ENCODE measurements at places on chromosomes 3 and 15. TPM values are rescaled to one million over a fixed set of nuclear protein-coding genes. Genes with fewer than 3 reads are reported as not detected.

The ABHD5 gene
- polyA plus RNA-seq, result 15.7 TPM

The TTC21A gene
- 1.3 TPM for polyA plus RNA-seq

The CCRL2 gene
- polyA plus RNA-seq, result 2.2 TPM

The GASK1A gene
- polyA plus RNA-seq, result not detected

The GPR27 gene
- 0.30 TPM for polyA plus RNA-seq

The TGM4 gene
- polyA plus RNA-seq, result 0.14 TPM

The POPDC2 gene
- 2.5 TPM for polyA plus RNA-seq

The CCDC39 gene
- polyA plus RNA-seq, result not detected

The CDCP1 gene
- polyA plus RNA-seq, result 2.5 TPM

The GOLGA8S gene
- polyA plus RNA-seq, result not detected

The FANCD2OS gene
- not detected for polyA plus RNA-seq

The BCHE gene
- polyA plus RNA-seq, result not detected

The LRRIQ4 gene
- not detected for polyA plus RNA-seq

GRCh38 chr3:108018552-108018951, 72.3 kb downstream of the CD47 start:
- DNase-seq, result no peak

GRCh38 chr15:93520206-93520605, 431.2 kb upstream of the RGMA start:
- DNase-seq, result no peak

GRCh38 chr3:185316740-185317412, 46.1 kb upstream of the MAP3K13 start:
- no peak for DNase-seq

DNA sequence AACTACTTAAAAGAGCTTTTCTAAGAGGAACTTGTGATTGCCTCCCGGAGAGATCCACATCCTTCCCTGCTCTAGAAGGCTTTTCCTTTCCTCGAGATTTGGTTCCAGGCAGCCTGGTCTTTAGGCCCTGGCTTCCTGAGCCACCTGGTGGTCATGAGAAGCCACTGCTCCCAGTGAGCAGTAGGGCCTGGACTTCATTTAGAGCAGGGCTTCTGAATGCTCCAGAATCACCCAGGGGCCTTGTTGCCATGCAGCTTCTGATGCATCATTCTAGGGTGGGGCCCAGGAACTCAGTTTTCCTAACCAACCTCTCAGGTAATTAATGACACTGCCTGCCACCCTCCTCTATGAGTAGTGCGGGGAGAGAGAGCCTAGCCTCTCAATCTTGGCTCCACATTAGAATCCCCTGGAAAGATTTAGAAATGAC, 29.6 kb downstream of the PSMD6 start:
- DNase-seq, result peak; percentile 67

DNA sequence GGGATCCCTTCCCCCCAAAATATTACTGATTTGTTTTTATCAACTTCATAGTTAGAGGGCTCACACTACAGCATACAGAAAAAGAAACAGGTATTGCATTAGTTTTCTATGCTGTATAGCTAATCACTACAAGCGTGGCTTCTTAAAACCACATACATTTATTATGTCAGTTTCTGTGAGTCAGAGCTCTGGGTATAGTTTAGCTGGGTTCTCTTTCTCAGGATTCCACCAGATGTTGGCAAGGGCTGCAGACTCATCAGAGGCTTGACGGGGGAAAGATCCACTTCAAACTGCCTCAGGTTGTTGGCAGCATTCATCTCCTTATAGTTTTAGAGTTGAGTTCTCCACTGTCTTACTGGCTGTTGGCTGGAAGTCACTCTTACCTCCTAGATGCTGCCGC, 328.0 kb downstream of the NLGN1 start:
- no peak for DNase-seq

- DNase-seq, result no peak
These were observed 17.8 kb downstream of the RUBCN start for GRCh38 chr3:197718891-197719290.

GRCh38 chr3:58900386-58900785, 149.4 kb downstream of the CFAP20DC start:
- DNase-seq, result no peak

GRCh38 chr3:115804713-115805119, 181.4 kb downstream of the GAP43 start:
- DNase-seq, result no peak

GRCh38 chr15:28901987-28902745, 16.4 kb downstream of the APBA2 start:
- no peak for DNase-seq

- no peak for DNase-seq
These were observed 103.0 kb downstream of the ETFA start for GRCh38 chr15:76208084-76208785.

DNA sequence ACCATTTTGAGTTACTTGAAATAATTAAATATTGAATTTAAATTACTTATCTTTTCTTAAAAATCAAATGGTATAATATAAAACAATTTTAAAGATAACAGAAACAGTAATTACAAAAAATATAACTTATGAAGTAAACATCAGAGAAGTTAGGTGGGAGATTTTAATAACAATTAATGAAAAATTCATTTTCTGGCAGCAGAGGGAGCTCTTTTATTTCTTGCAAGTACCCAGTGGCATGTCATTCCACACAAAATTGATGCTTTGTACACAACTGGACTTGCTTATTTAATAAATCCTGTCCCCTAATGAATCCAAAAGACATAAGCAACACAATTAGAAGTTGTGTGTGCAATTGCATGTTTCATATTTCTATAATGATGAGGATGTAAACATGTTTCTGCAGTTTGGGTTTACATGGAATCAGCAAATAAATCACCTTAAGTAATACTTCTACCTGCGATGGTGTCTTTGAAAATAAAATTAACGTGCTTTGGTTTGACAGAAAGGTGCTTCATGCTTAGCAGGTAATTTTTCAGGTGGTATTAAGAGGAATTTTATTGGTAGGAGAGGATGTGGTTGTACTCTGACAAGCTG, 861.3 kb downstream of the ZPLD1 start:
- no peak for DNase-seq

DNA sequence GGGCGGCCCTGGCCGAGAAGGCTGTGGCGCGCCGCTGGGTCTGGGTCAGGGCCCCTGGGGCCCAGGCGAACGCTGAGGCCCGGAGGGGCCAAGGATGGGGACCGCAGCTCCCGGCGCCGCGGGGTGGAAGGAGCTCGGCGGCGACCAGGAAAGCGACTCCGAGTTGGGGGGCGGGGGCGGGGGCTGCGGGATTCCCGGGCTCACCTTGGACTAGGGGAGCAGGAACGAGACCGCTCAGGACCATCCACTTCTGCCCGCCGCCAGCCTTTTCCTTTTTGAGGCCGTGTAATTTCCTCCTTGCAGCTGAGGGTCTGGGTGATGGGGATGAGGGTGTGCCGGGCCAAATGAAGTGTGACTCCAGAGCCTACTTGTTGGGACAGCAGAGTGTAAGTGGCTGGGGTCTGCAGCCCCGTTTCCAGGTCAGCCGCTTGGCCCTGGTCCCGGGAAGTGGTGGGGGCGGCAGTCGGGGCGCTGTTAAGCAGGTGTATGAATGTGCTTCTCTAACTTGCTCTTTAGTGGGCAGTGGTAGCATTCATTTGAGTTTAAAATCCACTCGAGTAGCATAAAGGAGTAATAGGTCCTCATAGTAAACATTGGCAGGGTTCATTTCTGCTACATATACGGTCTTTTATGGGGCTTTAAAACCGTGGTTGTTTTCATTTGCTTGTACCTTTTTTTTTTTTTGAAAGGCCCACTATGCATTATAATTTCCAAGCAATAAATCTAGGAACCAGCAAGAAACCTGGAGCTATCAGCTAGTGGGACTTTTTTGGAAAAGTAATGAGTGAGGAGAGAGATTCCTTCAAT, 717 bp downstream of the PXK start:
- peak; percentile 56 for DNase-seq

GRCh38 chr15:69031013-69032001, 16.8 kb downstream of the NOX5 start:
- peak; percentile 6 for DNase-seq

GRCh38 chr3:172601066-172601832, 78.0 kb upstream of the TNFSF10 start:
- DNase-seq, result no peak

GRCh38 chr15:42800731-42801474, 64.0 kb upstream of the CDAN1 start:
- no peak for DNase-seq

- no peak for DNase-seq
These were observed 68.0 kb downstream of the C3orf70 start for GRCh38 chr3:185084901-185085300.

GRCh38 chr15:92909136-92909781, 9.1 kb downstream of the CHD2 start:
- DNase-seq, result no peak

DNA sequence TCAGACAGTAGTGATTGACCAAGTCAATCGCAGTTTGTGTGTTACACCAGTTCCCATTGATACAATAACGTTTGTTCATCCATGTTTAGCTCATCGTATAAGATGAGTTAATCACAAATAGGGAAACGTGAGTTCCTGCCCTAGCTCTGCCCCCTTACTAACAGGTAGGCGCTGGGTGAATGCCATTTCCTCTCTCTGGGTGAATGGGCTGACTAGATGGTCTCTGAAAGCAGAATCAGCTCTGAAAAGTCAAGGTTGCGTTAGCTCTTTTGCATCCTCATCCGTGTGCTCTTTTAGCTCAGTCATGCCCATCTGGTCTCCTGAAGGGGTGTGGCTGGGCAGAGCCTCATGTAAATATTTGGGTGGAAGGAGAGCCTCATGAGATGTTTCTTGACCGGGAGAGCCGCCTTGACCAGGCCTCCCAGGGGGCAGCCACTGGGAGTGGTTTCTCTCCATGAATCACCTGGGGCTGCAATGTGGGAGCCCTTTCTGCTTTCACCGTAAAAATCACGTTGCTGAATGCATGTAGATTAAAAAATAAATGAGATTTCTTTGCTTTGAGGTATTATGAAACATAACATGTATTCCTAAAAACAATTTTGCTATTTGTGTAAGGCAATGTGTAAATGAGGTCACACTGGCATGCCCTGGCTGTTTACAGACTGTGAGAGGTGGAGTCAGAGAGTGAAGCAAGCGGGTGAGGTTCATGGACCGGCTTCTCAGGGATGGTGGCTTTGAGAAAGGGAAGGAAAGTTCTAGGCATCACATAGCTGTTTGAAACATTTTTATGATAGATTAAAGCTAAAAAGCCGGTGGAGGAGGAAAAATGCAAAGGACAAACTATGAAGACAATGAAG, 108.4 kb upstream of the RASGRP1 start:
- no peak for DNase-seq

DNA sequence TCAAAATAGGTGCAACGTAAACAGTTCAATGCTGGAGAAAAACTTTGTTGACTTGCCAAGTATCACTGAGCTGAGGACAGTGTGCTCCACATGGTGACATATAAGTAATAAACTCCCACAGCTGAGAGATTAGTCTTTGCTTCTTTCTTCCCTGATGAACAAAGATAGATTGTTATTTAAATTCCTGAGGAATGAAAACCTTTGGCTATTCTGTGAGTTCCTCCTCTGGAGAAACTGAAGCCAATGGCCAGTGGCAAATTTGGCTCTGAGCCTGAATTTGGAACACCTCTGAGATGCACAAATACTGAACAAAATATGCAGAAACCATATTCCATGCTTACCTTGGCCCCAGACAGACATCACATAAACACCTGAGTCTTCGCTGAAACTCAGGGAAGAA, 63.3 kb downstream of the RPL22L1 start:
- no peak for DNase-seq

DNA sequence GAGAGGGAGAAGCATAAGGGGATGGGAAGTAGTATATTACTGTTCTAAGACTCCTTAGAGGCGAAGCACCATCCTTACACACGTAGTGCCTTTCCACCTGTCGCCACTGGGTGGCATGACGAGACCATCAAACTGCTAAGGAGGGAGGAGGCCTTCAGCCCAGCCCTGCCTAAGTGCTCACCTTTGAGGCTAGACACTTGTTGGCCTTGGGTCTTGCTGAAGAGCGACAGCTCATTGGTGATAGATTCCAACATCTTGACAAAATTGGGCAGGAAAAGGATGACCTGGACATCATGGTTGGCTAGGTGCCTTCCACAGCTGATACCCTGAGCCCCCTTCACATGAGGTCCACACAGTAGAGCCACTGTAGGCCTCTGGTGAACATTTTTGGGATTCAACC, 19.6 kb downstream of the CLK3 start:
- DNase-seq, result peak; percentile 56

GRCh38 chr15:40367371-40367685, 9.3 kb downstream of the DISP2 start:
- no peak for DNase-seq

GRCh38 chr3:58403513-58404109, 30.0 kb downstream of the PDHB start:
- no peak for DNase-seq

Data from CD4-positive, CD25-positive, alpha-beta regulatory T cell (primary cell).